ENCODE measurements at places on chromosomes 3 and 15.

DNA sequence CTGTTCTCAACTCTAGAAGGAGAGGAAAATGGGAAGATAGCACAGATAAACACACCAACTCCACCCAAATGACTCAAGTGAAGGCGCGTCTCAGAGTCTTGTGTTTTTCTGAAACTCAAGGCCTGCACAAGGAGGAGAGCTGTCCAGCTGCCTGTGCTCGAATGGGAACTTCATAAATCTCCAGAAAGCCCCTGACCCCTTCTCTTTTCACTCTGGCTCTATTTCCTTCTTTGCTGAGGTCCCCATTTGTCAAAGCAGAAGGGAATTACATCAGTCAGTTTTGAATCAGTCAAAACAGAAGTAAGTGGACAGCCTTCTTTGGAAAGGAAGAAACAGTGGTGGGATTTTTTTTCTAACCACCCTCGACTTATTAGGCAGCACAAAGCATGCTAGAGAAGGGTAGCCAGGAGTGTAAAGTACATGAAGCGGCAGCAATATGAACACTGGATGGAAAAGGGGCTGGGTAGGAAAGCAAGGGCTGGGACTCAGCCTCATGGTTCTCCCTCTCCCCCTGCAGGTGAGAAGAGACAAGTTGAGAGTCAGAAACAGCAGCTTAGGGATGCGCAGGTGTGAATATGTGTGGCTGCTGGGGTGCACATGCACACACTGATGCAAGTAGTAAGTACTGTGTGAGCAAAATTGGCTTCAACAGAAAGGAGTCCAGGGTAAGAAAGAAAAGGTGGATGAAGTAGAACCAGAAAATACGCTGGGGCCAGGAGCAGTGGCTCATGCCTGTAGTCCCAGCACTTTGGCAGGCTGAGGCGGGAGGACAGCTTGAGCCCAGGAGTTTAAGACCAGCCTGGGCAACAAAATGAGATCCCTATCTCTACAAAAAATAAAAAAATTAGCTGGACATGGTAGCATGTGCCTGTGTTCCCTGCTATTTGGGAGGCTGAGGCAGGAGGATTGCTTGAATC lies 36.6 kb upstream of the MAGEF1 start:
- DNase-seq = no peak

- DNase-seq = no peak
Measured at GRCh38 chr3:189394599-189395121, 222.9 kb downstream of the TPRG1 start.

GRCh38 chr15:57138349-57138788 lies 219.9 kb downstream of the TCF12 start:
- DNase-seq = peak; percentile 87

GRCh38 chr3:173214576-173214975 lies 73.5 kb upstream of the SPATA16 start:
- DNase-seq = no peak

DNA sequence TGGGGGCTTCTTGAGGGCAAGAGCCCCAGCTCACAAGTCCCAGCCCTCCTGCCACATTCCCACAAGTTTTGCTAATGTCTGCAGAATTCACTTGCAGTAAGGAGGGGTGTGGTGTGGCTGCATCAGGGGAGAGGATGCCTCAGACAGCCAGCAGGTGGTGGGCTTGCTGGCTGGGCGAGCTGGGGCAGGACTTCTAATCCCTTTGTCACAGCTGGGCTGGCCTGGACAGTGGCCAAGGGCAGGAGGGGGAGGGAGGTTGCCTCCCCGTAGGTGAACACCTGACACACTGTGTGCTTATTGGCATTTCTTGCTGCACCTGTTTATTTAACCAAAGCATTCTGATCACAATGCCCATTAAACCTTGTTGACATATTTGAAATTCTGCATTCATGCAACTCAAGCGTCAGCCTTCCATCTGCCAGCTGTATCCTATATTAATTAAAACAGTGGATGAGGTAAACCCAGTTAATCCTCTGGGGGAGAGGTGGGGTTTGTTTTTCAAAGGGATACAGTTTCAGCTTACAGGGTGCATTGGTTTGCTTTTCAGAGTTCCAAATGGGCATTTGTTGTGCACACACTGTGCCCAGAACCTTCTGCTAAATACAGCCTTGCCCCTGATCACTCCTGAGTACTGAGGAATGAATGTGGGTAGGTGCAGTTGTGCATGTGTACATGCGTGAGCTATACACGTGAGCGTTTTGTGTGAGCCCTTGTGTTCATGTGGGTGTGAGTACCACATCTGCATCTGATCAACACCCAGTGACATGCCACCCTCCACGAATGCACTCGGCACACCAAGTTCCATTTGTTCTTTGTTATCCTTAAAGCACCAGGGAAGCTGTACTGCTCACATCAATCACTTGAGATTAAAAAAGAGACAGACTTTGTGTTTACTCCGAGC lies 268.7 kb downstream of the XXYLT1 start:
- DNase-seq = peak; percentile 38

DNA sequence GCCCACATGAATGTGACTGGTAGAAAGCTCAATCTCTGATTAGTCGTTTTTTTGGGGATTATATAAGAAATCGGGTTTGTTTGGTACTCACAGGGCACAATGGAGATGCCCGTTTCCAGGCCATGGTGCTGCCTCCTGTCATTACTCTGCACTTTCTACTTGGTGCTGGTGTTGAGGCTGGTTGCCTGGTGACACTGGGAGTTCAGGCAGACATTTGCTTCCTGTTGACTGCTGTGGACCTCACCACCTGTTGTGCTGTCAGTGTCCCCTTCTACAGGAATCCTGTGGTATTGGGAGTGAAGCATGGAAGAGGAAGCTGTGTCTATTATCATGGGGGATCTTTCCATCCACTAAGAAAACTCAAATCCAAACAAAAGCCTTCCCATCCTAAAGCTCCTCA lies 227.2 kb upstream of the TBL1XR1 start:
- no peak for DNase-seq

DNA sequence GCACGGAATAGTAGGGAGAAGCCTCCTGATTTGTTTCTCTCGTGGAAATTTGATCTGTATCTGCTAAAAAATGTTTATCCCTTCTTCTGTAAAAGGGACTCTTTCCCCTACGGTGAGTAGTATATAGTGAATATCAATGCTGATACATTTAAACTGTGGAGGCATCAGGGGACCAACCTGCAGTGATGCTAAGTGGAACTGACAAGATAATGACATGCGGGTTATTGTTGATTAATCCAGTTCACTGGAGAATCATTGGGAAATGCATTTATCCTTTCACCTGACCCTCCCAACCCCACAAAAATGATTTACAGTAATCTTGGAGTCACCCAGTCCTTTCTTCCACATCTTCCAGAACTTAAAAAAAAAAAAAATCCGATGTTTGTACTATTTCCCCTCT lies 264.8 kb downstream of the PTPRG start:
- DNase-seq = no peak

DNA sequence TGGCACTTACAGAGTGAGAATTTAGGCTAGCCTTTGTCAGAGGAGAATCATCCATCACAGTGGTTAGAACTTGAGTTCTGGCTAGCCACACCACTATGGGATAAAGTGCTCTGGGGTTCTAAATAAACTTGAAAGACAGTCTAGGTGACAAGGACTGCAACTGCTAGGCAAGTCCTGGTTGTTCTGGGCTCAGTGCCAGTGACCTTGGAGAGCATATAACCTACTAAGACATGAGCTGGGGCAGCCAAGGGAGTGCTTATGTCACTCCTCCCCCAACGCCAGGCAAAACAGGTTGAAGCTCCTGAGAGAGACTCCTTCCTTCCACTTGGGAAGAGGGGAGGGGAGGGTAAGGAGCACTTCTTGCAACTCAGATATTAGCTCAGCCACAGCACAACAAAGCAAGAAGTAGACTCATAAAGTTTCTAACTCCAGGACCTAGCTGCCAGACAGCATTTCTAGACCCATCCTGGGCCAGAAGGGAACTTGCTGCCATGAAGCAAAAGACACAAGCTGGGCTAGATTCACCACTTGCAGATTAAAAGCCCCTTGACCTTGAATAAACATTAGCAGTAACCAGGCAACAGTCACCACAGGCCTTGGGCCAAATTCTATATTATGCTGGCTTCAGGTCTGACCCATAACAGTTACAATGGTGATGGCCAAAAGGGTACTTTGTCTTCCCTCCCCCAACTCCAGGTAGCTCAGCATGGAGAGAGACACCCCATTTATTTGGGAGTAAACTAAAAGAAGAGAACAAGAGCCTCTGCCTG lies 963.7 kb downstream of the PLOD2 start:
- no peak for DNase-seq

GRCh38 chr3:64954995-64955636 lies 267.3 kb upstream of the ADAMTS9 start:
- DNase-seq = no peak

- DNase-seq = no peak
Measured at GRCh38 chr3:165193366-165194254, 2.6 kb downstream of the SLITRK3 start.

GRCh38 chr3:64766440-64766839 lies 78.6 kb upstream of the ADAMTS9 start:
- DNase-seq = no peak

DNA sequence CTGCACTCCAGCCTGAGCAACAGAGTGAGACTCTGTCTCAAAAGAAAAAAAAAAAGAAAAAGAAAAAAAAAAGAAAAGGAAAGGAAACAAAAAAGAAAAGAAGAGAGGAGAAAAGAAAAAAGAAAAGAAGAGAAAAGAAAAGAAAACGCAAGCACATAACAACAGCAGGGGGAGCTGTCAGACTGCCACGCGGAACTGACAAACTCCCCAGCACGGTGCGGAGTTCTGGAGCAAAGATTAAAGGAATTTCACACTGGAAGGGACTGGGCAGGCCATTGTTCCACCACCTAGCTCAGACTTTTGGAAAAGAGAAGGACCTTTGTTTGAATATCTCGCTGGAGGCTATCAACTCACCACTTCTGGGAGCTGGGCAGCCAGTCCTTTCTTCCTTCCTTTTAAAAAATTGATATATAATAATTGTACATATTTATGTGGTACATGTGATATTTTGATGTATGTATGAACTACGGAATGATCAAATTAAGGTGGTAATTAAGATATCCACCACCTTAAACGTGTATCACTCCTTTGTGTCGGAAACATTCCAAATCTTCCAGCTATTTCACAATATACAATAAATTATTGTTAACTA lies 40.5 kb downstream of the DPPA2 start:
- peak; percentile 52 for DNase-seq

DNA sequence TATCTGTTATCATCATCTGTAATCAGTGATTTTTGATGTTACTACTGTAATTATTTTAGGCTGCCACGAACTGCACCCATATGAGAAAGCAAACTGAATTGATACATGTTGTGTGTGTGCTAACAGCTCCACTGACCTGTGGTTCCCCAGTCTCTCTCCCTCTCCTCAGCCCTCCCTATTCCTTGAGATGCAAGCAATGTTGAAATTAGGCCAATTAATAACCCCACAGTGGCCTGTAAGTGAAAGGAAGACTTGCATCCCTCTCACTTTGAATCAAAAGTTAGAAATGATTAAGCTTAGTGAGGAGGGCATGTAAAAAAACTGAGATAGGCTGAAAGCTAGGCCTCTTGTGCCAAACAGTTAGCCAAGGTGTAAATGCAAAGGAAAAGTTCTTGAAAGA lies 218.6 kb upstream of the LRRFIP2 start:
- DNase-seq = no peak

GRCh38 chr3:141294301-141294700 lies 62.7 kb downstream of the PXYLP1 start:
- no peak for DNase-seq

DNA sequence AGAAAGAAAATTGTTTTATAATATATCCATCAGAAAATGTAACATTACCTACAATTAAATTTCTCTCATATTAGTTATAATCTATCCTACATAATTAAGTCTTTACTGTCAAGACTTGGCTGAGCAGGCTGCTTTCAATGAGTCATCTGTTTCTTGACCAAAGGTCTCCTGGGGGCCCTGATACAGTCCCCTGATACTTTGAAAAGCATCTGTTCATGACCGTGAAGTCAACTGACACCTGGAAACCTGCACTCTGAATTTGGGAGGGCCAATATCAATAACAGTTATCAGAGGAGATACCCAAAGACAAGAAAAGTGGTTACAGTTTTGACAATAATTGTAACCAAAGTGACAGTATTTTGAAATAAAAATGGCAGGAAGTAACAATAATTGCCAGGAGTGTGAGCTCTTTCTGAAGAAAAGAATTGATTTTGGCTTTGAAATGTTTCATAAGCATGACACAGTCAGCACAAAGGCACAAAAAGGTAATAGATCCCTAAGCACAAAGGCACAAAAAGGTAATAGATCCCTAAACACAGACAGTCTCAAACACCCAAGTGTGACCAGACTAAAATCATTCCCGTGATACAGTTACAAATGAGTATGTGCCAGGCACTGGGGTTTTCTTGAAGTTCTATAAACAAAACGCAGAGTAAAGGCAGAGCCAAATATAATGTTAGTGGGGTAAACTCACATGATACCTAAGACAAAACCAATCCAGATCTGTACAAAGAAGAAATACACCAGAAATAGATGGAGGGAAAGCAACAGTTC lies 260.7 kb downstream of the PLOD2 start:
- DNase-seq = no peak

DNA sequence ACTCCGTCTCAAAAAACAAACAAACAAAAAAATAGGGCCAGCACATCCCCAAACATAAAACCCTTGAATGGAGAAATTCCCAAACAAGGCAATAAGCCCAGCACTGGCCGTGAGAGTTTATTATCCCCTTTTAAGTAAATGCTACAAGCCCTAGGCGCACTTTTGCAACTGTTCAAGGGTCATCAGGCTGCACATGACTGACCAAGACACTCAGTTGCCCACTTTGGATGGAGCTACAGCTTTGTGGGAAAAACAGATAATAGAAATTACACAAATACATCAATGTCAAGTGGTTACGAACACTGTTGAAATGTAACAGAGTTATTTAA lies 33.7 kb upstream of the ZNF445 start:
- DNase-seq = no peak

DNA sequence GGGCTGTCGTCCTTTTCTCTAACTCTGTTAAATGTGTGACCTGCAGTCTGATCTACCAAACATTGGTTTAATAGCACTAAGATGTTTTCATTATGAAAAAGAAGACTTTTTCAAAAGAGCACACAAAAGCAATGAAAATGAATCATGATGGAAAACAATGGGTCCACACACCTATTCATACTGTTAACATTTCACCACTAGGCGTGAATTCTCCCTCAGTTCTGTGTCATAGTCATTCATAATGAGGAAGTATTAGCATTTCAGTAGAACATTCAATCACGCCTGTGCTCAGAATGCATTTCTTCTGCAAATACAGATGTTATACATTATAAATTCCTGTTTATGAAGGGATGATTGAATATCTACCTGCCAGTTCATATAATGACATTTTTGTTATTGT lies 35.9 kb downstream of the EIF4E3 start:
- DNase-seq = no peak

GRCh38 chr3:149278911-149279310 lies 54.5 kb downstream of the TM4SF18 start:
- DNase-seq = no peak
